ENCODE measurements at places on chromosomes 4 and X. TPM values are rescaled to one million over a fixed set of nuclear protein-coding genes. Genes with fewer than 3 reads are reported as not detected.
A peak's percentile ranks its signal among the peaks of the same experiment; 100 is the strongest.

DNA sequence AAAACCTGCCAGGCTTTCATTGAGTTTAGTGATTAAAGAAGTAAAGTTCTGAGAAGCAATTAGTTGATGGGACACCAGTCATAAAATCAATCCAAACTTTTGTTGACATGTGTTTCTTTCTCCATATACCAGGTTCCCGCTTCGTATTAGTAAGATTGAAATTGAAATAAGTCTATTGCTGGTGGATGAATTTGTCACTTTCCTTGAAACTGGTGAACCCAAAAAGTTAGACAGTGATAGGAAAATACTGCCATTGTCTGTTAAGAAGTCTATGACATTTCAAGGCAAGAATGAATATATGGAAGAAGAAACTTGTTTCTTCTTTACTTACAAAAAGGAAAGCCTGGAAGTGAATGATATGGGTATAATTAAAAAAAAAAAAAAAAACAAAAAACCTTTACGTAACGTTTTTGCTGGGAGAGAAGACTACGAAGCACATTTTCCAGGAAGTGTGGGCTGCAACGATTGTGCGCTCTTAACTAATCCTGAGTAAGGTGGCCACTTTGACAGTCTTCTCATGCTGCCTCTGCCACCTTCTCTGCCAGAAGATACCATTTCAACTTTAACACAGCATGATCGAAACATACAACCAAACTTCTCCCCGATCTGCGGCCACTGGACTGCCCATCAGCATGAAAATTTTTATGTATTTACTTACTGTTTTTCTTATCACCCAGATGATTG is at the start of gene CD40LG:
TSS of gene CD40LG (plus strand) at position 482 of the 684 bp plus-strand sequence. CDS start at position 573, 91 bp downstream.
- DNase-seq: no peak

DNA sequence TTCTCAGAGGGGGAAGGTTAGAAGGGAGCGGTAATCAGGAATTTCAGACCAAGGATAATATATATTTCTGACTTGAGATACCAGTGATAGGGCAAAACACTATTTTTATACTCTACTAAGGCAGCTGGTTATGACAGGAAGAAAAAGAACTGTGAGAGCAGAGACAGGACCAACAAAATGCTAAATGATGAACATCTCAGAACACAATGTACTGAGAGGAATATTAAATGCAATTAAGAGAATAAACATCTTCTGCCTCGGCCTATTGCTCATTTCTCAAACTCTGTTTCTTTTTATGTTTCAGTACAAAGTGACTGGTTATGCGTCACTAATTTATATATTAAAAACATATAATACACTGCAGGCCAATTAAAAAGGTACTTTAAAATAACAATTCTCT is 122.0 kb upstream of the RLIM start:
- DNase-seq: no peak

- DNase-seq: no peak
These were observed 23.8 kb downstream of the COL25A1 start for GRCh38 chr4:109278594-109279031.

DNA sequence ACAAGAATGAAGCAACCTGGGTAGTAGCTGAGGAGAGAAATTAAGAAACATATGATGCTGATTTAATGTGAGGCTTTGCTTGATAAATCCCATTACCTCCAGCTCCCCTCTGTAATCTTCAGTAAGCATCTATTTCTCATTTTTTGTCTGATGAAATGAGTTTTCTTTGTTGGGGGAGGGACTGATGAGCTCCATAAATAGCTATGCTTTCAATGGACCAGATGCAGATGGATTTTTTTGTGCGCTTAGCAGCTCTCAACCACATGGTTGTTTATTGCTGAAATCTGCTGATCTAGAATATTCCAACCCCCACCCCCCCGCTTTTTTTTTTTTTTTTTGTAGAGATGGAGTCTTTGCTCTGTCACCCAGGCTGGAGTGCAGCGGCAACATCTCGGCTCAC is 1082.0 kb downstream of the RAPGEF2 start:
- DNase-seq: no peak

GLRA2 gene
- not detected for total RNA-seq

DNA sequence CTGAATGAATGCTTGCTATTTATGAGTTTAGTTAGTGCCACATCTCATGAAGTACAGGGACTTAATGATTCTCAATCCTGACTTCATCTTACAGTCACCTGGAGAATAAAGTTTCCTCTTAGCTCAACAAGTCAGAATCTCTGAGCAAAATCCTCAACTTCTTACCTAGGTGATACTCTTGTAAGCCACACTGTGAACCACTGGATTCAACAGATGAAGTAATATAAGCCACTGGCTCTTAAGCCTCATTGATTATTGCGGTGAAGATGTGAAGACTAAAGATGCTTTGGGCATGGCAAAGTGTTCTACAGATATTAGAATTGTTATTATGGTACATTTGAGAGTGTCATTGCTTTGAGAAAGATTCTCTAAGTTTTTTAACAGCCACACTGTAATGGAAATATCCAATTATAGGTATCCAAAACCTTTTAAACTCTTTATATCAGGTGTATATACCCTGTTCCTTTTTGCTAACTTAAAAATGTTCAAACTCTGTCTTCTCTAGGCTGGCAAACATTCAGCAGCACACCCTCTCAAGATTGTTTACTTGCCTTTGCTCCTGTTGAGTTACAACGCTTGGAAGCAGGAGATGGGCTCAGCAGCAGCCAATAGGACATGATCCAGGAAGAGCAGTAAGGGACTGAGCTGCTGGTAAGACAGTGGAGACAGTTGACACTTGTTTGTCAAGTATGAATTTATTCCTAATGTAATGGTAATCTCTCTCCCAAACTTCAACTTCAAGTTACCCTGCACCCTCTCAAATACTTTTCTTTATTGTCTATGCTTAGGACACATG is 43.4 kb downstream of the TET2 start:
- no peak for DNase-seq

SOWAHD gene
- total RNA-seq: 1.8 TPM

BEND2 gene
- total RNA-seq: not detected

FAM149A gene
- not detected for total RNA-seq

ADAM29 gene
- not detected for total RNA-seq

- DNase-seq: peak; percentile 15
These were observed 57.1 kb upstream of the DDX3X start for GRCh38 chrX:41276661-41277506.

NHSL2 gene
- 0.05 TPM for total RNA-seq

DNA sequence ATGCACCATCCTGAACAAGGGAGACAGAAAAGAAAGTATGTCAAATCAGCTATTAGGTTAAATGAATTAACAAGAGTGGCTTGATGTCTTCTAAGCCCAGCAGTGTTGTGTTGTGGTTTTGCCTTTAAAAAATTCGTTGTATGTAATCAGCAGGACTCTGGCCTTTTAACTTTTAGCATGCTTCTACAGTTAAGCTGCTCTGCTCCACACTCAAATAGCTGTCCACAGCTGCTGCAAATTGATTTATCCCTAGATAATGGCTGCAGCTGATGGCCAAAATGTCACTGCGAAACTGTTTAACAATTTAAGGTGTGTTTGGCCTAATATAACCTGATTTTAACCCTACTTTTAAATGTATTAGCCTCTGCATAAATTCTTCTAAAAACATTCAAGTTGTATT is 85.8 kb downstream of the CXXC4 start:
- DNase-seq: no peak

- no peak for DNase-seq
These were observed 9.7 kb upstream of the MFAP3L start for GRCh38 chr4:170035845-170036244.

GRCh38 chr4:103996064-103996463 is 276.3 kb upstream of the TACR3 start:
- DNase-seq: peak; percentile 6

CXCL13 gene
- total RNA-seq: not detected

DNA sequence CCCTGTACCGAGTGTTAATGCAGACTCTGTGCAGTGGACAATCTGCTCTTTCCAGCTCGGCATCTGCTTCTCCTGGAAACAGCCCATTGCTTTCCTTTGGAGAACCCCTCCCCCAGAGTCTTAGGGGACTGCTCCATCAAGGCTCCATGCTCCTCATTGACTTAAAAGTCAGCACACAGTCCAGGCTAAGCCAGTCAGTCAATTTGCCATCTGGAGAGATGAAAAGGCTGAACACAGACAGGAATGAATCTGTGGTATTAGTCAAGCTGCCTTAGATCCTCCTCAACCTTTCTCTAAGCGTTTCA is 20.3 kb downstream of the ATP8A1 start:
- no peak for DNase-seq

DNA sequence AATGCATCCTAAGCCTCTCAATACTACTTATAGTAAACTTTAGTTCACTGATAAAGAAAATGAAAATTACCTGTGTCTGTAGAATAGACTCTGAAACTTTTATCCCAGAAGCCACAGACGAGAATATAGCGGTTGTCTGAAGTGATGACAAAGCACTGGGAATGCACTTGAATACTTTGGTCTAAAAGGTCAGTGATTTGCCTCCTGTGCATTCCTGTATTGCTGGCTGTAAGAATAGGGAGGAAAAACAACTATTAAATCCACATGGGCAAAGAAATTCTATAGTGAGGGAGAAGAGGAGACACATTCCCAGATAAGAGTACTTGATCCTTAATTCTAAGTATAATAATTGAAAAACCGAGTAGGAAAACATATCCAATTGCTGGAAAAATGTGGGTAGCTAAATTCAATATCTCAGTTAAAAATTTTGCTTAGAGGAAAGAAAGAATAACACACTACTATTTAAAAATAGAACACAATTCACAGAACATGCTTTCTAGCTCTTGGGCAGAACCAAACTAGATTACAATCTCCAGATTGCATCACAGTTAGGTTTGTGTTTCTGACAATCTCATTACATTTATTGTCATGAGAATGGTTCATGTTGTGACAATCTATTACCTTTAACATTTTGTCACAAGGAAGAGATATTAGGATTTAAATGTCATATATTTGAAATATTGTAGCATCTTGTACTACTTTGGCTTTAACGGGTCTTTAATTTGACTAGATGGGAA is 232.1 kb downstream of the DCLK2 start:
- DNase-seq: peak; percentile 72

ZFX gene
- total RNA-seq: 31.3 TPM

GRCh38 chr4:159271856-159272255 is 169.0 kb downstream of the RAPGEF2 start:
- DNase-seq: no peak

TEX11 gene
- total RNA-seq: not detected

GRCh38 chr4:26076000-26076587 is 162.1 kb downstream of the SMIM20 start:
- peak; percentile 73 for DNase-seq

DNA sequence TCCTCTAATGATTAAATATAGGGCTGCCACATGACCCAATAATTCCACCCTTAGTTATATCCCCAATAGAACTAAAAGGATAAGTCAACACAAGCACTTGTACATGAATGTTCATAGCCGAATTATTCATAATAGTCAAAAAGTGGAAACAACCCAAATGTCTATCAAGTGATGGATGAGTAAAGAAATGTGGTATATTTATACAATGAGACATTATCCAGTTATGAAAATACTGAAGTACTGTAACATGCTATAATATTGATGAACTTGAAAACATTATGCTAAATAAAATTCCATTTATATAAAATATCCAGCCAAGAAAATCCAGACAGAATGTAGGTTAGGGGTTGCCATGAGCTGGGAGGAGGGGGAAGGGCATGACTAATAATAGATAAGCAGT is 436.7 kb upstream of the AADAT start:
- DNase-seq: no peak

- no peak for DNase-seq
These were observed 10.8 kb downstream of the CTBP1 start for GRCh38 chr4:1237981-1238675.

DNA sequence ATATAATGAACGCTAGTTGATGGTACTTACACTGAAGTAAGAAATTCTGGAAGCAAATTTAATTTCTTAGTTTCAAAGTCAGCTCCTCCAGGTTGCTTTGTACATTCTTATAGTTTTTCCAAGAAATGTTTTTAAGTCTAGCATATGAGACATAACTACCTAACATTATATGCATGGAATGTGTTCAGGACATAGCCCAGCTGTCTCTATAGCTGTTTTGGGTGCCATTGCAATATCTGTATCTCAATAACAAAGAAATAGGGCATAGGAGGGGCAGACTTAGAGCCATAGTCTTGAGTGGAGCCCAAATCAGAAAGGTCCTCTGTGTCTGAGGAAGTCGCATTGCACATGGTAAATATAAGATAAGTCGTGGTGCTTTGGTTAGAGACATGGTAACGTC is 143.4 kb downstream of the CBR4 start:
- DNase-seq: no peak

DNA sequence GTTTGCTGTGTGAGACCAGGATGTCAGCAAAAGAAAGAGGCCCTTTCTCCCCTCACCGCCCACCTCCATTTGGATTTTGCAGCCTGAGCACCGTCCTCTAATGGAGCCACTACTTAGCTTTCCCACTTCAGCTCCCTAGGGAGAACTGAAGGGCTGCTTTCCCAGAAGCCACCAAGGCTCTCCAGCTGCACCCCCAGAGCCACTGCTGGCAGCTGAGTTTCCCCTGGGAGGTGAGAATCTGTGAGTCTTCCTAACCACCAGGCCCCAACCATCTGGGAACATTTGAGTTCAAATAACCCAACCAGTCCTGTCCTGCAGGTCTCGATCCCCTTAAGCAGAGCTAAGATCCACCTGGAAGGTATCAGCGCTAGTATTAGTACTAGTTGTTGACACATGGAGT is 173.1 kb upstream of the USP9X start:
- DNase-seq: no peak

TMEM47 gene
- 52.1 TPM for total RNA-seq

UBA1 gene
- total RNA-seq: 247 TPM

HDX gene
- 6.3 TPM for total RNA-seq

- DNase-seq: no peak
These were observed 540 bp upstream of the HADH start for GRCh38 chr4:107989162-107989536.

DNA sequence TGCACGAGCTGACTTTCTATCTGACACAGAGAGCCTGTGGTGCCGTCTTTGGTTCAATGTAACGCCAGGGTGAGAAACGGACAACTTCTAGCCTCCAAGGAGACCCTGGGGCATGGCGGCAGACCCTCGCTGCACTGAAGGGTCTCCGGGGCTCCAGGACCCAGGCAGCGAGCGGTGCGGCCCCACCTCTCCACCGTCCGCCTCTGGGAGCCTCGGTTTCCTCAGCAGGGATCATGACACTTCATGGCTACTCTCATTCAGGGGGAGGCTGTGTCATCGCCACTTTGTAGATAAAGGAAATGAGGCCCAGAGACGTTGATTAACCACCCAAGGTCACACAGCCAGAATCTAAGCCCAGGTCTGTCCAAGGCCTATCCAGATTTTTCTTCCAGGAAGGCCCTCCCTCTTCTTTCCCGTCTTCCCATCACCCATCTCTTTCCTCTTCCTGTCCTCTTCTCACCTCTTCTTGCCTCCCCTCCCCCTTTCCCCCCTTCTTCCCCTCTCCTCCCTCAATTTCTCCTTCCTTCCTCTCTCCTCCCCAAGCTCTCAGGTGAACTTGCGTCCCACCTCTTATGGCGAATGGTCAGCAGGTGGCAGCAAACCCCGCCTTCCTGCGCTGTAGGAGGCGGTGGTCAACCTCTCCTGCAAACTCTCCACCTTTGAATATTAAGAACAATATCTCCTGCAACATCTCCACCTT is 69.3 kb upstream of the HMX1 start:
- DNase-seq: no peak

HSFX4 gene
- not detected for total RNA-seq

- peak; percentile 19 for DNase-seq
These were observed 139.9 kb upstream of the OTUD4 start for GRCh38 chr4:145320294-145320693.
